ENCODE measurements at places on chromosomes 2 and 18.
A peak's percentile ranks its signal among the peaks of the same experiment; 100 is the strongest.

DNA sequence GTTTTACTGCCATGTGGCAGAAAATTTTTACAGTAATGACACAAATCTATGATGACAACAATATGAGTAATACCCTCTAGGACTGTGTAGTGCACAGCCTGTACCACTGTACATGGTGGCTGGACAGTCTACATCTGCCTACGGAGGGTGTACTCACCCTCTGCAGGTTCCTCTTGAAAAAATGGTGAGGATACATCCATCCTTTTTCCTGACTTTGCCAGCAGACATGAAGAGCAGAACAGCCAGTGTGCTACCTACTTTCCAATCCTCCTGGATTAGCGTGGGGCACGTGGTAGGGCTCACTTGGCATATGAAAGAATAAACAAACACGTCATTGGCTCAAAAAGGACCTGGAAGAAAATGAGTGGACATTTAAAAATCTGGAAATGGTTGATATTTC, 62.6 kb downstream of the TRPM8 start:
- DNase-seq: no peak

- no peak for DNase-seq
Measured at GRCh38 chr18:10202845-10203321, 251.6 kb upstream of the APCDD1 start.

GRCh38 chr2:133240491-133241223, 327.6 kb downstream of the NCKAP5 start:
- no peak for DNase-seq

DNA sequence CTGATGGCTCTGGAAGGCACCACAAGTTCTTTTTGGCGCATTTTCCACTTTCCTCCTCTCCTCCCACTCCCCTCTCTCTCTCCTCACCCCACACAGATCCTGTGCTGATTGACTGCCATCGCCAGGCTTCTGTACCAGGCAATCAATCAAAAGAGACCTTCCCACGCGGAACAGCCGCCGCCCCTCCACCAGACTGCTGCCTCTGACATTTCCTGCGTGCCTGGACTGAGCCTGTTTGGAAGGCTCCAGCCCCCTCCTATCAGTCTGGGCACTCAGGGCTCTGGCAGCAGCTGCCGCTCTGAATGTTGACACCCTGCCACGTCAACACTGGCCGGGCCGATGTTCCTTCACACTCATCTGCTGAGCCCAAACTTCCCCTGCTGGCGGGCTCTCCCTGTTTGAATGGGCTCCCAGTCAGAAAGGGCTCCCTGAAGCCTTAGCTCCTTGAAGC, 467.7 kb downstream of the EPHA4 start:
- no peak for DNase-seq

DNA sequence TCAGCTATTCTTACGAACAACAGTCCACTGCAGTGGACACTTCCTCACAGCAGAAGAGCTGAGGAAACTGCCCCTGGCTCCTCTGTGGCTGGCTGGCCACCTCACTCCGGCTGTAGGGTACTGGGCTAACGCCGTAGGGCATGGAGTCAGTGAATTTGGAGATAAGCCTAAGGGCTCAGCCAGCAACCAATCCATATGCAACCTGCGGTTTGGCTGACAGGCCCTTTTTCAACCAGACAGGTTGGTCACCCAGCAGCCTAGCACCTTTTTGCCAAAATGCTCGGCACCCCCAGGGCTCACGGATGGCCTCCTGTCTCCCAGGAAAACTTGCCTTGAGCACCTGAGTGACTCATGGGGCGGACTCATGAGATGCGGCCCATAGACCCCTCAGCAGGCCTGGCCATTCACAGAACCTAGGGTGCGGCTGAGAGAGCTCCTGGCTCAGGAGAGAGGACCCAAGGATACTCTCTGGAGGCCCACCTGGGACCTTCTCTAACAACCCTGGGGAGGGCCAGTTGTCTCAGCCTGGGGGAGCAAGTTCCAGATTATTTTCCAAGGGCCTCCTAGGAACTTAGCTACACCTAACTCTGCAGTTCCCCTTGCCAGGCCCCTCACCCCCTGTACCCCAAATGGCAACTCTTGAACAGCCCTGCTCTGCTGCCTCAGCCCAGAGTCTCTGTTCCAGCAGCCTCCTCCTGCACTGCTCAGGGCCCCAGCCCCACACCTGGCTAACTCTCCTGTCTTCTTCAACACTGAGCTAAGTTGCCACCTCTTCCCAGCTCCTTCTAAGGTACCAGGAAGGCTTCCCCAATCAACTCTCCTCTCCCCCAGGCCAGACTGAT, 252.1 kb downstream of the CYP26B1 start:
- no peak for DNase-seq

DNA sequence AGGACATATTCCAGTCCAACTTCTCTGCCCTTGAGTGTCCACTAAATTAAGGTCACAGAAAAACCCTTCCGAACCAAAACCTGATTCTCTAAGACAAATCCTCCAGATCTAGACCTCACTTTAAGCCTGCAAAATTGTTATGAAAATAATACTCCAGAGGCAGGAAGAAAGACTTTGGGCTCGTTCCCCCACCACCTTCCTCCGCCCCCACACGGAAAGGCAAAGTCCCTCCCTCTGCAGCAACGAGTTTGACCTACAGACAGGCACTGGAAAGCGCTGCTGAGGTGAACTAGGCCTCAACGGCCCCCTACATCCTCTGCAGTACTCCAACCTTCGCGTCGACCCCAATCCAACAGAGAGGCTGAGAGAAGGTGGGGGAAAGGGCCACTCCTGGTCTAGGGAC, 808 bp downstream of the ATP5MC3 start:
- DNase-seq: peak; percentile 11

GRCh38 chr2:202373490-202373889, 2.6 kb upstream of the BMPR2 start:
- DNase-seq: no peak

DNA sequence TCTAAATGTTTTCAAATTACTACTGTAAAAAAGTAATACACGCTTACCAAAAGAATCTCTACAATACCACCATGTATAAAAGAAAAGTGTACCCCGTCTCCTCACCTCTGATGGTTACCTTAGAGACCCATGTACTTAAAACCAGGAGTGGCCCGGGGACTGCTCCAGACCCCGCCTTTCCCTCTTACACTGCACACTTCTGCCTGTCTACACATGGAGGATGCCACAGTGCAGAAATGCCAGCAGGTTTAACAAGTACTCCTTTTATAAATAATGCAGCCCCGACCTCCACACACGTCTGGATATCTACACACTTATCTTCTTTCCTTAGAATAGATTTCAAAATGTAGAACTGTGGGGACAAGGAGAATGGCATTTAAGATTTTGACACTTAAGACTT, 5.3 kb downstream of the HDAC4 start:
- no peak for DNase-seq

- DNase-seq: no peak
Measured at GRCh38 chr2:119264781-119265692, 41.4 kb downstream of the STEAP3 start.

DNA sequence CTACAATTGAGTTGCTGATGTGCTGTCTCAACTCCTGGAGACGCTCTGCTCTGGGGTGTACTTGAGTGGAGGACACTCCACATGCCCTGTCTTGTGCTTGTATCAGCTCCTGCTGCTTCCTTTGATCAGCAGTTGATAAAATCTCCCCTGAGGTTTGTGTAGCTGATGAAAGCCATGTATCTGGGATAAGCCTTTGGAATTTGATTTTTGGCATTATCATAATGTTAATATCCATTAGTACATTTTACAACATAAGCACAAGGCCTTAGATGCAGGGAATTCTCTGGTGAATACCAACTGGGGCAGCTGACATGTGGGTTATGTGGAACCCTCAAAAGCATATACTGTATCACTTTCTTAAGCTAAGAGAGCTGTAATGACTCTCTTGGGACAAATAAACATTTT, 222.7 kb upstream of the ITGA4 start:
- DNase-seq: no peak

- DNase-seq: no peak
Measured at GRCh38 chr2:101720732-101721131, 23.2 kb downstream of the MAP4K4 start.

DNA sequence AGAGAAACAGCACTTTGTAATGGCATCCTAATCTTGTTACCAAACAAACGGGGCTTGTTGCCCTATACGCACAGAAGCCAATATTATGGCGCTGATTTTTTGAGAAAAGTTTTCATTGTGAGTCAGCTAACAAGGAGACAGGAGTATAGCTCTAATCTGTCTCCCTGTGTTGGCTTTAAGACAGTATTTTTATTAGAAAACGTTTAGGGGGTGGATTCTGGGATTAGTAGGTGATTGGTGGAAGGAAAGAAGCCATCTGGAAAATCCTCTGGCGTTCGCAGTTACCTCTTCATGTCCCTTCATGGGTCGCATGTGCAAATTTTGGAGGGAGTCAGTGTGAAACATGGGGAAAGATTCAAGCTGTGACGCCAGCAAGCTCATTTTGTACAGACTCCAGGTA, 698 bp upstream of the TMEM237 start:
- DNase-seq: no peak

DNA sequence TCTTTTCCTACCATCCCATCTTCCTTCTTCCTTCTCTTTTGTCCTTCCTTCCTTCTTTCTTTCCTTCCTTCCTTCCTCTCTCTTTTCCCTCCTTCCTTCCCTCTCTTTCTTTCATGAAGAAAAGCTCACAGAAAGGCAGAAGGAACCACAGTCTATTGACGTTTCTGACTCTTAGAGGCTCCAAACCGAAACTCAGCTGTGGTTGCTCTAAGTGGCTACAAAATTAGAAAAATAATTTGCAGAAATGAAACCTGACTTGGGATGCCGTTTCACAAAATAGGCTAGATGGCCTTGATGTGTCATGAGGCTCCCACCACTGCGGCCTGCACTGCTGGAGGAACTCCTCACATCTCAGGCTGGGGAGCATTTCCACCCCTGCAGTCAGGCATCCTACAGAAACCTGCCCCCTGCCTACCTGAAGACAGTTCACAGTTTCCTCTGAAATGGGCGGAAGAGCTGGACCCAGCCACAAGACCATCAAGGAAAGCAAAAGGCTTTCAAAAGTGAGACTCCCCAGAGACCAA, 165.6 kb downstream of the SMAD7 start:
- DNase-seq: no peak

GRCh38 chr2:179338681-179339080, 74.0 kb upstream of the SESTD1 start:
- DNase-seq: no peak

GRCh38 chr18:78457731-78458130, 521.9 kb upstream of the SALL3 start:
- no peak for DNase-seq

DNA sequence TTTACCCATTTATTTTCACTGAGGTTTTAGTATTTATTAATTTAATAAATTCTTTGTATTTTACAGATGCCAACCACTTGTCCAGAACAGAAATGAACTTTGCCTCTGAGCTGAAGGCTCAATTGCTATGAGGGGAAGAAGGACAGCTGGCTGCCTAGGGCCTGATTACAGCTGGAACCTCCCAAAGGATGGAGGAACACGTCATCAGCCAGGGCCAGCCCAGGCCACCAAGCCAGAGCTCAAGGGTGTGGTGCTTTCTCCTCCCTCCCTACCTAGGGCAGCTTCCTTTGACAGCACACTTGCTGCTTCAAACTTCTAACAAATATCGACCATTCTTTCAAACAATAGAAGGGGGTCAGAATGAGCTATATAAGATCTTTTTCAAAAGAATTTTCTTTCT, 19.7 kb upstream of the RIOK3 start:
- DNase-seq: no peak

DNA sequence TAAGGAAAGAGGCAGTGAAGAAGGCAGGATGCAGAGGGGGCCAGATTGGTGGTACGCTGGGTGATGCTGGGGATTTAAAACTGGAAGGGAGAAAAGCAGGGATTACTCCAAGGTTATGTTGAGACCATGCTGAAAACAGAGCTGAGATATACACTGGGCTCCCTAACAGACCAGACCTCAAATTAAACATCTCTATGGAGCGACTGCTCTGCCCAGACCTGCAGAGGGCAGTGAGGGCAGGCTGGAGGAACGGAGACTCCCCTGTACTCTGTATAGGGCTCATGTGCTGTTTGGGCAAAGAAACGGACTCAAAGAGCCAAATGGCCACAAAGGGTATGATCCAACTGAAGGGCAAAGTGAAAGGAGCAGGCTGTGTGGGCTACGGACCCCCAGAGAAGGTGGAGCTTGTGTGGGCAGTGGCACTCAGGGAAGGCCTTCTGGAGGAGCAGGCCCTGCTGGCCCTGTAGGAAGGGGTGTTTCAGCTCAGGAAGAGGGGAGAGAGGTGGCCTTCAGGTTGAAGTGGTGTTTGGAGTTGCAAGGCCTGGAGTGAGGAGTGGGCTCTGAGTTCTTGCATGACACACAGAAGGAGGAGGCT, 4.8 kb upstream of the CELF4 start:
- no peak for DNase-seq

GRCh38 chr2:25977768-25978167, 4.5 kb downstream of the KIF3C start:
- DNase-seq: no peak

DNA sequence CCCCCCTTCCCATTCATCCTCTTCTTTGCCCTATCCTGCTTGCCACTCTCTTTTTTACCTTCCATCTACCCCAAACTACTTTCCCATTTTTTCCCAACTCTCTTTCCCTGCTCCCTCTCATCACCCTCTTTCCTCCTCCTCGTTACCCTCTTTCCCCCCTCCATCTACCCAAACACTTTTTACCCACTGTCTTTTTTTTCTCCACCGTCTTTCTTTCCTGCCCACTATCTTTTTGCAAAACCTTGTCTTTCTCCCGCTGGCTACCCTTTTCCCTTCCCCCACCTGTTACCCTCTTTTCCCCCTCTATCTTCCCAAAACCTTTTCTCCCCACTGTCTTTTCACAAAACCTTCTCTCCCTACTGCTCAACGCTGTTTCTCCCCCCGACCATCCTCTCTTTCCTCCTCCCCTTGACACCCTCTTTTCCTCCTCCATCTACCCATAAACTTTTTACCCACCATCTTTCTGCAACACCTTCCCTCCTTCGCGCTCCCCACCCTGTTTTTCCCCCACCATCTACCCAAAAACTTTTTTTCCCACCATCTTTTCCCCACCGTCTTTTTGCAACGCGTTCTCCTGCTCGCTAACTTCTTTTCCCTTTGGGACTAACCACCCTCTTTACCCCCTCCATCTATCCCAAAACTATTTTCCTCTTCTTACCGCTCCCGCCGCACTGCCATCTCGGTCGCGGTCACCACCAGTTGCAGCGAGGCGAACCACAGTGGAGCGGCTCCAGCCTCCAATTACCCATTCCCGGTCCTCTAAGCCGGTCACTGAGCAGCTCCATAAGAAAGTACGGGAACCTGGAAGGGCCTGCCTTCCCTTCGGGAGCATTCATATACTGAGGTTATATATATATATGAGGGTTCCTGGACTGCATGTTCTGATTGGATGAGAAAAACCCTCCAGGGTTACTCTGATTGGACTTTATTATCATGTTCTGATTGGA, 15.0 kb downstream of the CCDC74A start:
- no peak for DNase-seq

DNA sequence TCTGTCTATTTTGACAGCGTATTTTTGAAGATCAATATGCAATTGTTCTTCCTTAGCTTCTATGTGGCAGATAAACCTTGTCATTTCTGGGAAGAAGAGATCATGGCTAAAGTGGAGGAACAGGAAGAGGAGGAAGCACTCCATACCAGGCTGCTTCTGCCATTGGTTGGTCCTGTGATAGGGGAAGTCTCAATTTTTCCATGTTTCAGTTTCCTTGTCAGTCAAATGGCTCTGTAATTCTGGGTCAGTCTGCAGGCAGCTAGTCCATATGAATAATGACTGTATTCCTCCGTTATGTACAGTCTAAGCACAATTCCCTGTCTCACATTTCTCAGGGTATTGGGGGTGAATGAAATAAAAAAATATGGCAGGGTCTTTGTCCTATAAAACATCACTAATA, 277.6 kb upstream of the CXCR4 start:
- no peak for DNase-seq
